ENCODE measurements at places on chromosomes 5 and 9.

- DNase-seq, result no peak
These were observed 22.6 kb downstream of the LRSAM1 start for GRCh38 chr9:127473932-127474331.

- no peak for DNase-seq
These were observed 66.9 kb upstream of the GLIS3 start for GRCh38 chr9:4366591-4367330.

GRCh38 chr9:94861589-94862272 lies 135.2 kb downstream of the AOPEP start:
- no peak for DNase-seq

- DNase-seq, result no peak
These were observed 64.9 kb downstream of the SEMA4D start for GRCh38 chr9:89432986-89433530.

- DNase-seq, result no peak
These were observed 75.0 kb downstream of the NR6A1 start for GRCh38 chr9:124696101-124696500.

DNA sequence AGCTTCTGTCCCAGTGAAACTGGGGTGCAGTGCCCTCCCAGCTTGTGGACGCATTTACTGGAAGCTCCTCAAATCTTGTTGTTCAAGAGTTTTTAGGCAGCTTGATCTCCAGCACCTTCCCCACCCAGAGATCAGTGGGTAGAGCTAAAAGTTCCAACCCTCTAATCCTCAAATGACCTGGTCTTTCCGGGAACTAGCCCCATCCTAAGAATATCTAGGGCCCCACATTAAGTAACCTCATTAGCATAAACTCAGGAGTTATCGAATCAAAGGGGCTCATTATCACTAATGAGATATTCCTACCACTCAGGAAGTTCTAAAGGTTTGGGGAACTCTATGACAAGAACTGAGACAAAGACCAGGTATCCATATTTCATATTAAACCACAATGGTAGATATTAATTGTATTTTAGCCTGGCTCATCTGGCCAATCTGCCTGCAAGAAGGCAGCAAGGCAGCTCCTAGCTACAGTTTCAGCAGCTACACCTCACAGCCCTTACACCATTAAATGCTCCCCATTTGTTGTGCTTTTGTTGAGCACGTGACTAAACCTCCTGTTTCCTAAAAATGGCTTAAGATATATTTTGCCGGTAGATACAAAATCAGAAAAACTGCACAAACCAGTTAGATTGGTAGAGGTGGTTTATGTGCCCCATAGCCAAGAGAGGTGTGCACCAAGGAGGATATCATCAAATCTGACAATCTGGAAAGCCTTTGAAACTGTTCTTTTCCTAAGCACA lies 24.6 kb upstream of the SLC22A5 start:
- DNase-seq, result no peak

DNA sequence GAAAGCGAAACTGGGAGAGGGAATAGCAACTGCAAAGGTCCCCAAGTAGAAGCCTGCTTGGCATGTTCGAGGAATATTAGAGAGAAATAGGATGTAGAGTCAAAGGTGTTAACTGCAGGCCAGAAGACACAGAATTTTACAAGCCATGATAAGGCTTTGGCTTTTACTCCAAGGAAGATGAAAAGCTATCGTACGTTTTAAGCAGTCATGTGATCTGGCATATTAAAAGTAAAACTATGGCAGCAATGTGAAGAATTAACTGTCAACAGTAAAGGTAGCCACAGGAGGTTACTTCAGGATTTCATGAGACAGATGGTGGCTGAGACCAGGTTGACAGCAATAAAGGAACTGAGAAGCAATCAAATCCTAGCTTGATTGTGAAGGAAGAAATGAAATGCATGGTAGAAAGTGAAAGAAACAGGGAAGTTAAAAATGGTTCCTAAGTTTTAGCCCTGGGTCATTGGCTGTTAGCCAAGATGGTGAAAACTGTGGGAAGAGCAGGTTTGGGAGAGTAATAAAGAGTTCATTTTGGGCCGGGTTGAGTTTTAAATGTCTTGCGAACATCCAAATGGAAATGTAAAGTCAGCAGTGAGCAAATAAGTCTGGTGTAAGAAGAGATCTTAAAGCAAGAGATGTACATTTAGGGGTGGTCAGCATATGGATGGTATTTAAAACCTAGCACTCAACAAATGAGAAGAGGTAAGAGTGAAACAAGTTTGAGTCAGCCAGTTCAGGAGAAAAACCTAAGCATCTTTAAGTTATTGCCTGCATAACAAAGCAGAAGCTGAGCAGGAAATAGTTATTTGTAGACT lies 20.3 kb upstream of the TTC33 start:
- no peak for DNase-seq

GRCh38 chr5:14342306-14342705 lies 199.2 kb downstream of the TRIO start:
- DNase-seq, result no peak

GRCh38 chr9:81789721-81790120 lies 100.4 kb upstream of the TLE1 start:
- DNase-seq, result no peak

GRCh38 chr9:35042891-35043545 lies 29.4 kb downstream of the VCP start:
- DNase-seq, result no peak

DNA sequence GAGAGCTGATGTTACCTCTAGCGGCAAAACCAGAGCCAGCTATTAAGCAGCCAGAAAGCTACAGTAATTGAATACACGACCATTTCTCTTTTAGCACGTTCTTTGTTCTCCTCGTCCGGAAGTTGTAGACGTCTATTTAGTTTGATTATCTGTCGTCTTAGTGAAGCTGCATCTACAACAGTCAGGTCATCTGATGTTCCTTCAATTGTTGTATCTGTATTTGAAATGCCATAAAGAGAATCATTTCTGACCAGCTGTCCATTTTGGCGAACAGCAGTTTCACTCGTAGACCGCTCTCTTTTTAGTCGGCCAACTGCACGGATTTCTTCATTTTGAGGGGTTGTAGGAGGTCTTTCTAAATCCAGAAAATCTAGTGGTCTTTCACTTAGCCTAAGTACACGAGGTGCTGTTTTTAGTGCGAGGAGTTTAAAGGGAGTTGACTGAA lies 12.6 kb downstream of the PDE6A start:
- no peak for DNase-seq

DNA sequence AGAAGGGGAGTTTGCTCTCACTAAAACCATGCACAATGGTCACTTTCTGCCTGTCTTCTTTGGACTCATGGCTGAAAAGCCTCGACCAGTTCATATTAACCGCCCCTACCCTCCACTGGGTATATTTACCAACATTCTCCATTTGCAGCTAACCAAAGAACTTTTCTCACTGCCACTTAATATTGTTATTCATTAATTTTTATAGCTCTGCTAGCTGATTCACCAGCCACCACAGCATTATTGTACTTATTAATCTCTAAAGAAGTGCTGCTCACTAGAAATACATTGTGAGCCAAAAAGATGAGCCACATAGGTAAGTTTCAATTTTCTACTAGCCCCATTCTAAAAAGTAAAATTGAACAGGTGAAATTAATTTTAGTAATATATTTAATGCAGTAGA lies 33.4 kb upstream of the SMIM32 start:
- DNase-seq, result no peak

DNA sequence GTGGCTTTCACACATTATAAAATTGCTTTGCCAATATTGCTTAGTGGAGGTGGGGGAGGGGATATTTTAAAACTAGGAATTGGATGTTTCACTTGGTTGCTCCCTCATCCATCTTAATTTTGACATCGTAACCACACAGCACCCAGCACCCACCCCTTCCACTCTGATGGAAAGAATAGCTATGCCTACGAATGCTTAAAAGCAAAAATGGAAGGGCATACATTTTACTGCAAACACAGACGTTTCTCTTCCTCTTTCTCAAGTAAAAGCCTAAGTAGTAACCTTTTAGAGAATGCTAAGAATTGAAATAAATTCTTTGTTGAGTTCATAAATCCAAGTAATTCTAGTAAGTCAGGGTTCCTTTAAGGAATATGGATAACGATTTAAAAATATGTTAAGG lies 69.9 kb downstream of the JAKMIP2 start:
- no peak for DNase-seq

- DNase-seq, result no peak
These were observed 29.9 kb downstream of the TLR4 start for GRCh38 chr9:117734082-117734481.
